HT1080 (cell line): ENCODE measurements at places on chromosomes 16 and 17.

DNA sequence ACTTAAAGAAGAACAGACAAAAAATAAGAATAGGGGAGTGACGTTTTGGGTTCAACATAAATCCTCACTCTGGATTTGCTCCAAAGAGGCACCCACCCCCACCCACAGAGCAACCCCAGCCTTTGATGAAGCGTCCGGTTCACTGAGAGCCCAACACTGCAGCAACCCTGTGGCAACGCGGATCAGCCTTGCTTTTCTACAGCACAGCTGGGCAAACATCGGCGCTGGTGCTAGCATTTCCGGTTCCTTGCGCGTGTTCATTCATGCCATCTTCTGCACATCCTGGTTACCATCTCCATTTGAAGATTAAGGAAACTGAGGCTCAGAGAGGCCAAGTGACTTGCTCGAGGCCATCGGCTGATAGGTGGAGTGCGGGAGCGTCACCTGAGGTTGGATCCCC, 8.7 kb upstream of the GINS2 start:
- no peak for DNase-seq

GRCh38 chr16:30054451-30054850, 11.1 kb upstream of the ALDOA start:
- DNase-seq, result no peak

- no peak for DNase-seq
These were observed 38.7 kb downstream of the PHKB start for GRCh38 chr16:47499700-47500264.

- DNase-seq, result no peak
These were observed 89.5 kb downstream of the CCDC182 start for GRCh38 chr17:57655553-57655952.

GRCh38 chr17:77467521-77467920, 326.8 kb downstream of the SEC14L1 start:
- no peak for DNase-seq

GRCh38 chr17:7419819-7420610, at the start of gene SPEM1:
TSS of gene SPEM1 (plus strand) at chr17:7420324. CDS start at chr17:7420385, 61 bp downstream.
- no peak for DNase-seq

DNA sequence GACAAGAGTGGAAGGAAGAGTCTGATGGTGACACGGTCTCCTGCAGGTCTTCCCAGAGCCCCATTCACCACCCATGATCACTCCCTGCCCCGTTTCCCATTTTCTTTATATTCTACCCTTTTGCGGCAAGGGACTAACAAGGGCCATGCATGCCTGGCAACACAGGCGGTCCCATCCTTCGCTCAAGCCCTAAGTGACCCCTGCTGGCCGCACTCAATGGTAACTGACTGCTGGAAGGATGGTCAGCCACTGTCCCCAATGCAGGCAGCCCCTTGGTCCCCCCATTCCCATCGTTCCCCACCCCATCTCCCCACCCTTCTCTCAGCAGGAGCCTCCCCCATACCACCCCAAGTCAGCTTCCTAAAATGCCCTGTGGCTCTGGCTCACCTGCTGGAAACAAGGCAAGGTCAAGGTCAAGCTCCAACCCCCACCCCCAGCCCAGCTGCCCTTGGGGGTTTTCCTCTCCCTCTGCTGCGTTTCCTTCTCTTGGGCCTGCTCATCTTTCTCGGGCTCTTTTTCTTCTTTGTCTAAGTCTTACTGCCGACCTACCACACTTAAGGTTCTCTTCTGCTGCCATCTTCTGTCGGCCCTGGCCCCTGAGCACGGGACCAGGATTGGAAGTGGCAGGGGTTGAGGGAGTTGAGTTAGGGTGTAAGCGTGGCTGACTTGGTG, 116.0 kb downstream of the RPTOR start:
- DNase-seq, result no peak

- DNase-seq, result no peak
These were observed 76.2 kb downstream of the CCT6B start for GRCh38 chr17:34885076-34885475.

DNA sequence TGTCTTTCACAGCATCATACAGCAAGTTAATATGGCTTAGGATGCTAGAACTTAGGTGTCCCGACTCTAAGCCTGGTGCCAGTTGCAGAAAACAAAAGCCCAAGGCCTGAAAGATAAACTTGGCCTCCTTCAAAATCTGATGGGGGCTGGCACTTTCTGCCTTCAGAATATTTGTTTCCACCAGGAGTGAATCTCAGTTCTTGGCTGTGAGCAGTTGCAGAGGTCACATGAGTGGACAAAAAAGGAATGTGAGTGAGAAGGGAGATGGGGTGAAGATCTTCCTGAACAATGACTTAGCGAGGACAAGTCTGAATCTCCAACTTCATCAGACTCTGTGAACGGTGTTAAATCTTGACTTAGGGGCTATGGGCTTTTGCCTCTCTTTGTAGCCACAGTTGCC, 46.6 kb downstream of the HOXB1 start:
- DNase-seq, result peak; percentile 79

- no peak for DNase-seq
These were observed 67.1 kb upstream of the METRNL start for GRCh38 chr17:83012200-83012785.

DNA sequence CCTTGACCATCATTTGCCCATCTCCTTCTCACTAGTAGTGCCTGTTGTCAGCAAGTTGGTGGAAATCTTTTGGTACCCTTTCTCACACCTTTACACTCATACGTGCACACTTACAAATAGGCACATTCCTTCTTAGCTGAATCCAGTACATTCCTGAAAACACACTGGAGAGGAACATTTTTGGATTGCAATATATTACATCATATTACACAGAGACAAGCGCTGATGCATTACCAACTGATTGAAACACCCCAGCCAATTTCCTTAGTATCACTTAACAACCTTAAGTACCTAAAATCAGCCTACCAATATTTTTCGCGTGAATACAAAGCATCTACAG, 64.1 kb downstream of the PLCG2 start:
- no peak for DNase-seq

- DNase-seq, result no peak
These were observed 19.3 kb upstream of the NSMCE1 start for GRCh38 chr16:27287887-27288286.

DNA sequence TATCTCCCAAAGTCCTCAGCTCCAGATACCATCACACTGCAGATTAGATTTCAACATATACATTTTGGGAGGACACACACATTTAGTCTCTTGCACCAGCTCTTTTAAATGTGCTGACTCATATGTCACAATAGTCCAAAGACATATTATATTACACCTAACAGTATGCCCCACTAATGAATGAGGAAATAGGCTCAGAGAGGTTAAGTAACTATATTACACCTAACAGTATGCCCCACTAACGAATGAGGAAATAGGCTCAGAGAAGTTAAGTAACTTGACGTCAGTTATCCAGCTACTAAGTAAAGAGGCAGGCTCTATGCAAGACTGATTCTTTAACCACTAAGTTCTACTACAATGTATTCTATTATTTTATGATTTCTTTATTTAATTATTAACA, 9.7 kb downstream of the IRX6 start:
- DNase-seq, result no peak

GRCh38 chr17:74018115-74018514, 185.4 kb upstream of the RPL38 start:
- no peak for DNase-seq

- DNase-seq, result no peak
These were observed 34.2 kb downstream of the GJC1 start for GRCh38 chr17:44795928-44796327.

GRCh38 chr17:69637446-69638156, 223.1 kb downstream of the MAP2K6 start:
- DNase-seq, result peak; percentile 28

DNA sequence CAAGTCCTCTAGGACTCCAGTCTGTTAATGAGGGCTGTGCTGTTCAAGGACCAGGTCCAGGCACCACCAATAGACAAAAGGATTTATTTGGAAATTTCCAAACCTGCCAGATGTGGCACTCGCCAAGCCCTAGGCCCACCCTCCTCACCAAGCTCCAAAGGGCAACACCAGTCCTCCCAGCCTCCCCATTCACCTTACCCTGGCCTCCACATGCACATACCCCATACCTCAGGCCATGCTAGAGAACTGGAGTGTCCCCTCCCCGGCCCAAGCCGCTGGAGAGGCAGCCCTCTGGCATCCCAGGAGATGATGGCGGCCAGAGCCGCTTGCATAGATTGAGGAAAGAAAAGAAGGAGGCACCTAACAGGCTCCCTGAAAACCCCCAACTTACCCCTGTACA, 4.6 kb upstream of the FTSJ3 start:
- no peak for DNase-seq

DNA sequence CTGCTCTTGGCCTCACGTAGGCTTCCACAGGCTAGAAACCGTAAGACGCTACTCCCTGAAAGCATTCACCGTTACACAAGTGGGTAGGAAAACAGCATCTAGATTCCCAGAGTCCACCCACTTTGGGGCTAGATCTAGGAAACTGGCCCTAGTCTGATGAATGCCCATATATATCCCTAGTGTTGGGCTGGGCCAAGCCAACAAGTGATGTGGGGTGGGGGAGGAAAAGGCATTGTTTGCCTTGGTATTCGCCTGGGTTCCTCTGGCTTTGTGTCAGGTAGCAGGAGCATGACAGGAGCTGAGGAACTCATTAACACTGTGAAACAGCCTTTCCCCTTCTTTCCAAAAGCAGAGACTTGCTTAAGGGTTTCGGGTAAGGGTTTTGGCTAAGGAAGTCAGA, 112.4 kb downstream of the SMG6 start:
- DNase-seq, result no peak

- no peak for DNase-seq
These were observed 16.9 kb upstream of the TRAP1 start for GRCh38 chr16:3734084-3734757.

DNA sequence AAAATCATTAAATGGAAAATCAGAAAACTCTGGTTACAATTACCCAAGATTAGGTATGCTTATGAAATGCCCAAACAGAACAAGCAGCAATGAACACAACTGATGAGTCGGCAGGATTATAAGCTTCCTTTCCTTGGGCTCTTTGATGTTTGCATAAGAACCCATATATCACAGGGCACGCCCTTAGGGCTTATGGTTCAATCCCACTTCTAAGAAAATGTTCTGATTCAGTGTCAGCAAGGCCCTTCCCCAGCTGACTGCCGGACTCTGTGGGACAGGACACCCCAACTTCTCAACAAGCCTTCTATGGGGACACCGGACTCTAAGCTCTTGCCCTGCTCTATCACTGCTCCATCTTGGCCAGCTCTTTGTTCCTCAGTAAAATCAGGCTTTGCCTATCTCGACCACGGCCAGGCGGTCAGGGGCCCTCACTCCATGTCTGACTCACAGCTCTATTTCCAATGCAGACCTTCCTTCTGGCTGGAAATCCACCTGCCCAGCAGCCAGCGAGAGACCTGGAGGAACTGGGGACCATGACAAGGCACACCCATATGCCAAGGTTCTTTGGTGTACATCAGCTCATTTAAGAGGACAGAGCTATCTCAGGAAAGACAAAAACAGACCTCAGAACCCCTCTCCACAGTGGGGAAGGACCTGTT, 26.8 kb downstream of the LITAFD start:
- DNase-seq, result no peak

- no peak for DNase-seq
These were observed 339.2 kb upstream of the PMFBP1 start for GRCh38 chr16:72511171-72511570.
